IMR-90 (cell line): ENCODE measurements at places on chromosomes 3 and 15. TPM values are rescaled to one million over a fixed set of nuclear protein-coding genes. Genes with fewer than 3 reads are reported as not detected.

Gene HRG
- total RNA-seq: not detected in 2 replicates

Gene NOP10
- 141 and 211 TPM in 2 replicates for total RNA-seq

Gene FBXO40
- total RNA-seq: not detected in 2 replicates

Gene ZNF80
- total RNA-seq: not detected in 2 replicates

Gene CAPN3
- under 0.01 and 1.4 TPM in 2 replicates for total RNA-seq

Gene CFAP91
- not detected in 2 replicates for total RNA-seq

Gene SERINC4
- total RNA-seq: under 0.01 TPM in 1 of 2 replicates, not detected in the other

Gene CXCR6
- under 0.01 TPM in 1 of 2 replicates, not detected in the other for total RNA-seq

Gene TPRG1
- total RNA-seq: 0.56 TPM in 1 of 2 replicates, not detected in the other

DNA sequence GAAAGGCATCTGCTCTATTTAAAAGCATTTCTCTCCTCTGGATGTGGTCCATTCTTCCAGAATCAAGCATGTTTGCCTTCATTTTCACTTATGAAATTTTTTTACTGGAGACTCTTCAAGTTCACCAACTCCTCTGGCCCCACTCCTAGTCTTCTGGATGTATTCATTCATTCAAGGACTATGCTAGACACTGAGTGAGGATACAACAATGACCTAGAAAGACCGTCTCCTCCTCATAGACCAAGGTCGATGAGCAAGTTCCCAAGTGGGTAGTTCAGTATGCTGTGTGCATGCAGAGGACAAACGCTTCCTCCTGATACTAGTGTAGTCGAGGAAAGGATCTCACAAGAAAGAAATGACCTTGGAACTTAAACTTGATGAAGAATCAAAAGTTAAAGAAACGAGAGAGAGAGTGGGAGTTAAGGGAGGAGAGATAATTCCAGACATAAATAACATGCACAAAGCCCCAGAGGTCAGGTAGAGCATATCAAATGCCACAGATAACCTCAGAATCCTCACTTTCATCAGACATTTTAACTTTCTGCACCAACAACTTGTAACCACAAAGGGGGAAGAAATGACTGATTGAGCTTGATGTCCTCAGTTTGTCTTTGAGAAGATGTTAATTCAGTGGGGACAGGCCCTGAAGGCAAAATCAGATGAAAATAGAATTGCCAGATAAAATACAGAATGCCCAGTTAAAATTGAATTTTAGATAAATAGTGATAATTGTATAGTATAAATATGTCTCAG, 149.4 kb downstream of the IMPG2 start:
- H3K27ac ChIP-seq: no peak overlapping the region
- H3K36me3 ChIP-seq: no peaks in the 10 kb centered on the region
- no peaks in the 10 kb centered on the region; the same call in 1 of the 2 replicates for H3K27me3 ChIP-seq

DNA sequence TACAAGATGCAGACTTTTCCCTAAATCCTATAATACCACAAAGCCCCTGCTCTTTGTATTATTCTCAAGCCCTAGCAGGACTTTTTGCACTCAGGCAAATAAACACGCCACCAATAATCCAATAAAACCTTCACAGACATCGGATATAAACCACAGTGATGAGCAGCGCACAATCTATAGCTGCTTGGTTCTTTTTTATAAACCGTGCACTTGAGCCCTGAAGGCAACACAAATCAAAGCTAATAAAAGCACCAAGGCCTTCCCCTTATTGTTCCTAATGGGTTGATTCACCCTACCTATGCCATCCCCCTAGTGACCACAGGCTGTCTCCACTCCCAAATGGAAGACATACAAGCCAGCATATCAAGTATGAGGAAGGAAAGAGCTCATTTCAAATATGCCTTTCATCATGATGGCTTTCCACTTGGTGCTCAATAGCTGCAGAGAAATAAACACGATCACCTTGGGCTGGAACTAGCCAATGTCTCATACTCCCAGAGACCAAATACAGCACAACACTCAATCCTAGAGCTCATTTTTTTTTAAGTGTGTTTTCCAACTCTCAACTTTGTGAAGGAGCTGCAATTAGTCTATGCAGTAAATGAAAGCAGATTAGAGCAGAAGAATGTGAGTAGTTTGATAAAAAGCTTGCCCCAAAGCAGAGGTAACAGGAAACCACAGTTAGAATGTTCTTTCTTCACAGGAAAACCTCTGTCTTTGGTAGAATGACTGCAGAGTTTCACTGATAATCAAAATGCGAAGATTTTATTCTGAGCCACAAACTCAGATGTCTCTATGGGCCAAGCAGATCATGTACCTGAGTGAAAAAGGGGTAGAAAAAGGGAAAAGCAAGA, 573.9 kb downstream of the AGBL1 start:
- no peaks in the 10 kb centered on the region for H3K36me3 ChIP-seq
- H3K27ac ChIP-seq: no peak overlapping the region
- no peaks in the 10 kb centered on the region for H3K4me1 ChIP-seq
- no peak for DNase-seq

GRCh38 chr15:84715441-84716035, 401 bp downstream of the SEC11A start:
- no peaks in the 10 kb centered on the region for H3K27me3 ChIP-seq
- peaks cover 2% of the 10 kb centered on the region; the same call in 1 of the 2 replicates for H3K4me1 ChIP-seq
- peak overlapping the region; percentile 88 for H3K4me3 ChIP-seq
- H3K36me3 ChIP-seq: peaks cover 5% of the 10 kb centered on the region; the same call in 1 of the 2 replicates
- DNase-seq: peak; percentile 28

GRCh38 chr15:80606511-80607071, 88.5 kb upstream of the ABHD17C start:
- no peaks in the 10 kb centered on the region for H3K27me3 ChIP-seq
- H3K27ac ChIP-seq: no peak overlapping the region
- DNase-seq: no peak
- H3K36me3 ChIP-seq: no peaks in the 10 kb centered on the region
- H3K4me3 ChIP-seq: no peak overlapping the region

DNA sequence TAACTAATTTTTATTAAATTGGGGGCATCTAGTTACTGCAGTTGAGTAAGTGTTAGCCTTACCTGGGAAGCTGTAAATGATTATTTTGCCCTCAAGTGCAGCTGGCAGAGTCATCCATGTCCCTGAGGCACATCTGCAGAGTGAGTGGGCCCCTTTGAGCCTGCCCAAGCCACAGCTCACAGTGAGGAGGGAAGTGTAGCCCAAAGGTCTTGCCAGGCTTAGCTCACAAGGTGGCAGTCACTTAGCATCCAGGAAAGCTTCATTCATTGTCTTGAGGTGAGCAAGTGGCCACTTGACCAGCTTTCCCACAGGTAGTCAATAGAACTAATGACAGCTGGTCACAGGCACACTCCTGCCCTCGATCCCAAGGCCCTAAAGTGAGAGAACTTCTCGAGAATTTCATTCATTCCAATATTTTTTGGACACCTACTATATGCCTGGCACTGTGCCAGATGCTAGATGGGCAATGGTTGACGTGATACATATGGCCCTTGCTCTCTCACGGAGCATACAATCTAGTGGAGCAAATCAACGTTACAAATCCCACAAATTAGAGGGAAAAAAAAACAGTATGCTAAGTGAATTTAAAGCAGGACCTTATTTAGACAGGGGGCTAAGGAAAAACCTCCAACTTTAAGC, 163.3 kb upstream of the IL12A start:
- no peak overlapping the region for H3K4me3 ChIP-seq
- peaks cover 14% of the 10 kb centered on the region for H3K4me1 ChIP-seq
- no peak for DNase-seq
- H3K27me3 ChIP-seq: no peaks in the 10 kb centered on the region
- no peaks in the 10 kb centered on the region for H3K36me3 ChIP-seq
- peak overlapping the region; percentile 9; the same call in 1 of the 2 replicates for H3K27ac ChIP-seq

DNA sequence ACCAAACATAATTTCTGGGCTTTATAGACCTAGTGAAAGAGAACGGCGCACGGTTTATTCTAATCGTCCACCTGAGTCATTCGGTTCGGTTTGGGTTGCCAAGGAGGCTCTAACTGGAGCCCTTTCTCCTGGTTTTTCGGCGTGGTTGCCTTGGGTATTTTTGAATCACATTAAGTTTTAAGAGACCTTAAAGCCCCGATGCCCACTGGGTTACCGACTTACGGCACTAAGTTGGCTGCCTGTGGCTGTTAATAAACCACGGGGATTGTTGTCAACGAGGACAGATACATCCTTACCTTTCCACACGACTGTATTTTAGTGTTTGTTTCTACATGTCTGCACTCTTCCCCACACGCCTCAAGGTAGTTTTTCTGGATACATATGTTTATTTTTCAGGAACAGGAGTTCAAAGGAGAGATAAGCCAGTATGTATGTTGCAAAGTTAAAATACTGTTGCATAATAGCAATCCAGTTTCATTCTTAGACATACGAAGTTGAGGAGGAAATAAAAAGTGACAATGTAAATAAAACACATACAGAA, 1.2 kb upstream of the ANP32A start:
- H3K27me3 ChIP-seq: no peaks in the 10 kb centered on the region
- H3K4me1 ChIP-seq: peaks cover 3% of the 10 kb centered on the region; the same call in 1 of the 2 replicates
- no peaks in the 10 kb centered on the region for H3K36me3 ChIP-seq

GRCh38 chr3:141575879-141576743, 89.3 kb downstream of the RASA2 start:
- peaks cover 16% of the 10 kb centered on the region for H3K36me3 ChIP-seq
- H3K4me1 ChIP-seq: peaks cover 2% of the 10 kb centered on the region; the same call in 1 of the 2 replicates
- no peaks in the 10 kb centered on the region for H3K27me3 ChIP-seq
- no peak overlapping the region for H3K27ac ChIP-seq

DNA sequence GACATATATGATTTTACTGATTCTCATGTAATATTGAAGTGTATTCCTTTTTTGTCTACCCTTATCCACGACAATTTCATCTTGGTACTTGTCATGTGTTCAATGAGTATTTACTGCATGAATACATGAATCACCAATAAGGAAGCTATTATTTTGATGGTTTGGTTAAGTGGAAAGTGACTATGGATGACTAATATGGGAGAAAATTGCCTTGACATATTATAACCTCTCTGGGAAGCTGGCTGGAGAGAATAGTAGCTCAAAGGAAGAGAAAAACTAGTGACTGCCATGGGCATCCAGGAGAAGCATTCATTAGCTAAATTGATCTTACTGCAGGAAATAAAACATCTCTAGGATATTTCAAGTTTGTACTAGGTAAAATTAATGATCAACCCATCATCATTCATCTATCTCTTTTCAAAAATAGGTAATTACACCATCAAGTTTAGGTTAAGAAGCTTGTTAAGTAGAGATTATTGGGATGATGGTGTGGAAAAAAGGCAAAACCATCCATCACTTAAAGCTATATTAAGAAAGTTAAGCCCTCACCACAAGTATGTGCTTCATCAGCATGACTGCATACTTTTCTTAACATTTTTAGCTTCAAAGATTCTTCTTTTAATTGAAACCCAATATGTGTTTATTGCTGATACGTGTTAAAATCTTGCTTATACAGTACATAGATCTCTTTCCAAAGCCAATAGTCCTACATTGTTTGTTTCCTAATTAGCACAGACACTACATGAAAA, 455.2 kb upstream of the ARPP21 start:
- DNase-seq: no peak
- H3K4me3 ChIP-seq: no peak overlapping the region

DNA sequence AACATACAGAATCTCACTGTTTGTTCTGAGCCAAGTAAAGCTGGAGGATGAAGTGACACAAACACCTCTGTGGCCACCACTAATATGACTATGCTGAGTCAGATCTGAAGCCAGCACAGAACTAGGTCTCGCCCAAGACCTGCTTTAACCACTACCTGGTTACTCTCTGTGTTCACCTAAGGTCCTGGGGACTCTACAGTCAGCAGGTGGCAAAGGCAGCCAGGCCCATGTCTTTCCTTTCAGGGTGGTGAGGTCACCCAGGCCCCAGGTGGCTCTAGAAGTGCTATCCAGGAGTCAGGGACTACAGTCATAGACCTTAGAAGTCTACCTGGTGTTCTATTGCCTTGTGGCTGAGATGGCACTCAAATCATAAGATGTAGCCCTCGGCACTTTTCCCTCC, 287.9 kb upstream of the ARRDC4 start:
- no peaks in the 10 kb centered on the region for H3K4me1 ChIP-seq
- H3K27ac ChIP-seq: no peak overlapping the region
- no peak overlapping the region for H3K4me3 ChIP-seq
- no peaks in the 10 kb centered on the region for H3K27me3 ChIP-seq
- H3K36me3 ChIP-seq: no peaks in the 10 kb centered on the region

DNA sequence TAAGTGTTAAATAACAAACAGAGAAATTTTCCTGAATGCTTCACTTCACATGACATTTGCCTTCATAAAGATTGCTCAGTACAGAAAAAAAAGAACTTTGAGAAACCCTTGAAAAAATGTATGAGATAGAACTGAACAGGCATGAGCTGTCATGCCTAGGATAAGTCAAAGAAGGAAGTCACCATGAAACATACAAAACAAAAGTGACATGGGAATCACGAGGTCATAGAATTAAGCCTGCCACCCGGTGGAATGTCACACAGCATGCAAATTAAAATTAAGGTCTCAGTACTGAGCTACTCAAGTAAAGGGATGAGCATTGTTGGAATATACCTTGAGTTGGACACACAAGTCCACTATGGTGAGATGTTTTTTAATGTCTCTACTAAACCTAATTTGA, 652.5 kb upstream of the NECTIN3 start:
- H3K4me3 ChIP-seq: no peak overlapping the region
- H3K36me3 ChIP-seq: no peaks in the 10 kb centered on the region
- no peaks in the 10 kb centered on the region for H3K27me3 ChIP-seq
- H3K4me1 ChIP-seq: peaks cover 9% of the 10 kb centered on the region

GRCh38 chr15:48851956-48852355, 26.0 kb upstream of the EID1 start:
- no peak for DNase-seq
- peaks cover 2% of the 10 kb centered on the region; the same call in 1 of the 2 replicates for H3K36me3 ChIP-seq
- no peaks in the 10 kb centered on the region for H3K27me3 ChIP-seq
- no peak overlapping the region for H3K27ac ChIP-seq
- H3K4me3 ChIP-seq: no peak overlapping the region

- H3K4me1 ChIP-seq: no peaks in the 10 kb centered on the region
- no peak for DNase-seq
- no peaks in the 10 kb centered on the region for H3K36me3 ChIP-seq
- H3K27ac ChIP-seq: no peak overlapping the region
Measured at GRCh38 chr15:68849497-68849896, 28.8 kb upstream of the ANP32A start.

- H3K4me1 ChIP-seq: no peaks in the 10 kb centered on the region
- H3K4me3 ChIP-seq: no peak overlapping the region
- H3K36me3 ChIP-seq: no peaks in the 10 kb centered on the region
- DNase-seq: no peak
- H3K27me3 ChIP-seq: no peaks in the 10 kb centered on the region
Measured at GRCh38 chr3:162569314-162569713, 1072.7 kb downstream of the OTOL1 start.

DNA sequence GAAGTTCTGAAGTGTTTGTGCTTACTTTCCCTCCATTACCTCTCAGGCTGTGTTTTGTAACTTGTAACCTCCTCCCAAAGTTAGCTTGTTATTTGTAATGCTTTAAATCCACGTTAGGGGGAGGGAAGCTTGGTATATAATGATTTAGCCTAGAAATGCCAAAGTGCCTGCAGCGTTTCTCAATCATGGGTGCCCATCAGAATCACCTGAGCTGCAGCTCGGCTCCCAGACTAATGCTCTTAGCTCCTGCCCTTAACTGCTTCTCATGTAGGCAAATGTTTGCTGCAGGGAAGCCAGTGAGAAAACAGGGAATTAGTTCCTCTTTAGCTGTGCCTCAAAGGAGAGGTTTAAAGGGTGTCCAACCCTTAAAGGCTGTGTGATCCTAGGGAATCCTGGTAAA, 219.2 kb upstream of the NAALADL2 start:
- no peak overlapping the region for H3K27ac ChIP-seq
- no peaks in the 10 kb centered on the region for H3K27me3 ChIP-seq
- DNase-seq: no peak
- no peak overlapping the region for H3K4me3 ChIP-seq
- H3K4me1 ChIP-seq: no peaks in the 10 kb centered on the region

- peaks cover 2% of the 10 kb centered on the region; the same call in 1 of the 2 replicates for H3K4me1 ChIP-seq
- H3K36me3 ChIP-seq: no peaks in the 10 kb centered on the region
- DNase-seq: no peak
Measured at GRCh38 chr15:45199136-45199810, 11.5 kb upstream of the SHF start.

GRCh38 chr3:21062831-21063294, 688.1 kb downstream of the ZNF385D start:
- H3K27me3 ChIP-seq: no peaks in the 10 kb centered on the region
- no peak overlapping the region for H3K27ac ChIP-seq
- H3K4me3 ChIP-seq: no peak overlapping the region
- H3K36me3 ChIP-seq: no peaks in the 10 kb centered on the region
- DNase-seq: no peak
